ENCODE measurements at places on chromosomes 5 and 9.

- no peak for DNase-seq
Measured at GRCh38 chr5:33888587-33888986, 3.2 kb downstream of the ADAMTS12 start.

GRCh38 chr9:133489253-133490190 is 10.6 kb upstream of the SLC2A6 start:
- DNase-seq: peak; percentile 79

GRCh38 chr5:36017622-36018021 is 26.4 kb upstream of the UGT3A1 start:
- DNase-seq: no peak

GRCh38 chr9:95993337-95993736 is 117.8 kb downstream of the ERCC6L2 start:
- DNase-seq: no peak

- no peak for DNase-seq
Measured at GRCh38 chr9:7286101-7286500, 513.5 kb downstream of the DMAC1 start.

GRCh38 chr5:147413266-147413665 is 96.6 kb downstream of the DPYSL3 start:
- no peak for DNase-seq

- DNase-seq: no peak
Measured at GRCh38 chr5:14842117-14842516, 29.5 kb downstream of the ANKH start.

- no peak for DNase-seq
Measured at GRCh38 chr5:82335806-82336205, 57.7 kb upstream of the RPS23 start.

GRCh38 chr9:97348871-97349270 is 41.4 kb downstream of the CCDC180 start:
- DNase-seq: no peak

GRCh38 chr5:66945389-66946349 is 250.9 kb downstream of the CD180 start:
- DNase-seq: no peak

- DNase-seq: no peak
Measured at GRCh38 chr5:69493396-69494133, 975 bp downstream of the OCLN start.

GRCh38 chr5:158619083-158619788 is 480.5 kb downstream of the EBF1 start:
- DNase-seq: no peak

DNA sequence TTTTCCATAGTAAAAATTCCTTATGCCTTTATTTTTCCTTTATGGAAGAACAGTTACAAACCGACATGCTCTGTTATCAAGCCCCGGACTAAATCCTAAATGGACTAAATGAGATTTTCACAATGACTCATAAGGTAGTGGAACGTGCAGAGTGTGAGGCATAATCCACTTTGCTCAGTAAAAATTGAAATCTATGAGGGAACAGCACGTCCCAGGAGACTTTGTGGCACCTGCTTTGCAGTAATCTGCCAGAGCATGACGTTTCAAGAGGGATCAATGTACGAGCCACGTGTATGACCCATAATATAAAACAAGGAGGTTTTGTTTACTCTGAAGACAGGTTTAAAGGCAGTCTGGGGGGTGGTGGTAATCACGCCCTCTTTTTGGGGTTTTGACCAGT is 83.8 kb upstream of the GNA14 start:
- no peak for DNase-seq

GRCh38 chr5:175321927-175322532 is 122.0 kb downstream of the DRD1 start:
- peak; percentile 44 for DNase-seq

DNA sequence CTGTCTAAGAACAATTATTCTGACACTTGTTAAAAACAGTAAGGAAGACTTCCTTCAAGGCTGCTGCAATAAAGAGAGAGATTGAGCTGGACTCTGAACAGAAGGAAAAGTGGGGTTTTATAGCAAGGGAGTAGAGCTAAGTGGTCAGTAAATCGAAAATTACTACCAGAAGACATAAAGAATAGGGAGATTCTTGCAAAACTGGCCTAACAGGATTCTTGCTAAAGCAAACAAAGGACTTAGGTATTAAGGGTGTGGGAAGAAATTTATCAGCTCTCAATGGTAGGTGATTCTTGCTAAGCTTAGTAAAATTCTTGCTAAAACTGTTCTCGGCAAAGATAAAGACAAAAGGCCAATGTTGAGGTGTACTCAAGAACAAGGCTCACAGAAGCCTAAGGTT is 300.5 kb downstream of the SLCO4C1 start:
- no peak for DNase-seq

GRCh38 chr5:142095651-142096330 is 12.8 kb upstream of the NDFIP1 start:
- DNase-seq: no peak

DNA sequence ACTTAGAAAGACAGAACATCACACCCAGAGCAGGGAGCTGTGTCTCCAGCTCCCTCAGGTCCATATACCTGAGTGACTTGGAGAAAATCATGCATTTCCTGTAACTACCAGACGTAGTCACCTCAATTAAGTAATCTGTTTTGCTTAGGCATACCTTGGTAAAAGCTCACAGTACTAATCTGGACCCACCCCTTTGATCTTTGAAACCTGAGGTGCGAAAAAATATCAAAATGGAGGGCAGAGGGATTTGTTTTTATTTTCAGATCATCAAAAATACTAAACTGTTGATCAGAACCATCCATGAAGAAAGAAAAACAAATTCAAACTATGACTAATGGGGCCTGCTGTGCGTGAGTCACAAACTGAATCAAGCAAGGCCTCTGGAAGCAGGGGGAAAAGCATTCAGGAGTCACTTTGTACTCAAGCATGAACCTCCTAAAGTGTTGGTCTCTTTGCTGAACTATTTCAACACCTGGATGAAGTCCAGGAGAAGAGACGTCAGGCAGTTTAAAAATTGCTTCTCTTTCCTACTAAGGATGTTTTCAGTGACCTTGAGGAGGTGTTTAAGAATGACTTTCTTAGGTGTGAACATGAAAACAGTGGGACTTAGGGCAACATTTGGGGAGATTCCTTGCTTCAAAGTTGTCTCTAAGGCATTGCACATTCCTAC is 76.3 kb downstream of the MUSK start:
- DNase-seq: peak; percentile 88

DNA sequence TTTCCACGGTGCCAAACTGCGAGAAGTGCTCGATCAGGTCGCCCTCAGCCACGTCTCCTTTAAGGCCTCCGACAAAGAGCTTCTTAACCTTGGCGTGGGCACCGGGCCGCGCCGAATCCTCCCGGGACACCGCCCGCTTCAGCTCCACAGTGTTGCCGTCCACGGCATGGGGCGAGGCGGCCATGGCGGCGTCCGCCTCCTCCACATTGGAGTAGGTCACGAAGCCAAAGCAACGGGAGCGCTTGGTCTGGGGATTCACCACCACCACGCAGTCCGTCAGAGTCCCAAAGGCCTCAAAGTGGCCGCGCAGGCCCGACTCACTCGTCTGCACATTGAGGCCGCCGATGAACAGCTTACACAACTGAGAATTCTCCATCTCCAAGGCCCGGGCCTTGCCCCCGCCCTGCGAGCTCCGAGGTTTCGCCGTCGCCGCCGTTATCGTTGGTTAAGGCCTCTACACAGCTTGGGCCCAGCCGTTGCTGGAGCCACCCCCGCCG is 424 bp downstream of the HNRNPA0 start:
- DNase-seq: no peak
